ENCODE measurements at places on chromosomes 3 and 15. TPM values are rescaled to one million over a fixed set of nuclear protein-coding genes. Genes with fewer than 3 reads are reported as not detected.

The GANC gene
- 23.9 TPM for total RNA-seq

- H3K36me3 ChIP-seq: peaks cover 69% of the 10 kb centered on the region
- no peak overlapping the region for H3K4me3 ChIP-seq
- no peak for DNase-seq
- no peaks in the 10 kb centered on the region for H3K27me3 ChIP-seq
Observed at GRCh38 chr15:41530363-41530956, 13.6 kb downstream of the RPAP1 start.

- no peaks in the 10 kb centered on the region for H3K27me3 ChIP-seq
- H3K27ac ChIP-seq: no peak overlapping the region
- H3K36me3 ChIP-seq: no peaks in the 10 kb centered on the region
- H3K4me3 ChIP-seq: no peak overlapping the region
Observed at GRCh38 chr3:159964166-159964973, 24.3 kb upstream of the IL12A start.

DNA sequence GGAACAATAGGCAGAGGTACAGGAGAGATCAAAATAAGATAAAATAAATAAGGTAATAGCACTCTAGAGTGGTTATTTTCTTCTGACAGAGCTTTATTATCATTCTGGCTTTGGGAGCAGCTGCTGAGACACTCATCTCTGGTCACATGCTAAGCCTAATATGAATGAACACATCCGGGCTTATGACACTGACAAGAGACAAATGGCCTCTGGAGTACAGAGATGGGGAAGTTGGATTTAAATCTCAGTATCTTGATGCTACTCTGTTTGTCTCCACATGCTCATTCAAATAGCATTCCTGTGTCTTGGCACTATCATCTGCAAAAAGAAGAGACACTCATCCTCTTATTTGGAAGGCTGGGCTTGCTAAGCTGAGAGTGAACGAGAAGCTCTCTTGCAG, 55.6 kb downstream of the TMEM45A start:
- H3K36me3 ChIP-seq: no peaks in the 10 kb centered on the region
- no peaks in the 10 kb centered on the region for H3K27me3 ChIP-seq
- H3K4me3 ChIP-seq: no peak overlapping the region
- DNase-seq: no peak
- H3K4me1 ChIP-seq: no peaks in the 10 kb centered on the region

DNA sequence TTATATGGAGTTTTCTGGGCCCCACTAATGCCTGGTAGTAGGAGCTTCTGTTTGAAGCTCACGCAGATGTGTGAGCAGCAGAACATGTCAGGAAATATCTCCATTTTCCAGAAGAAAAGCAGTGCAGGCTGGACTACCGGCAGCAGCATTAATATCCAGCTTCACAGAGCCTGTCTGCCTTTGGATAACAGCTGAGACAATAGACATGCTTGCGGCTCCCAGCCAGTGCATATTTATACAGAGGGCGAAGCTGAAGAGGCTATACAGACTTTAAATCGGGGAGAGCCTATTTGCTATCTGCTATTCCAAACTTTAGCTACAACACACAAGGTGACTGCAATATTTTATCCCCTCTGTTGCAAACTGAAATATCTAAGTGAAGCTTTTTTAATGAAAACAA, 250.1 kb upstream of the WNT5A start:
- H3K27me3 ChIP-seq: no peaks in the 10 kb centered on the region
- H3K4me3 ChIP-seq: no peak overlapping the region
- H3K27ac ChIP-seq: no peak overlapping the region
- no peaks in the 10 kb centered on the region for H3K4me1 ChIP-seq

The CEP152 gene
- 6.3 TPM for total RNA-seq

DNA sequence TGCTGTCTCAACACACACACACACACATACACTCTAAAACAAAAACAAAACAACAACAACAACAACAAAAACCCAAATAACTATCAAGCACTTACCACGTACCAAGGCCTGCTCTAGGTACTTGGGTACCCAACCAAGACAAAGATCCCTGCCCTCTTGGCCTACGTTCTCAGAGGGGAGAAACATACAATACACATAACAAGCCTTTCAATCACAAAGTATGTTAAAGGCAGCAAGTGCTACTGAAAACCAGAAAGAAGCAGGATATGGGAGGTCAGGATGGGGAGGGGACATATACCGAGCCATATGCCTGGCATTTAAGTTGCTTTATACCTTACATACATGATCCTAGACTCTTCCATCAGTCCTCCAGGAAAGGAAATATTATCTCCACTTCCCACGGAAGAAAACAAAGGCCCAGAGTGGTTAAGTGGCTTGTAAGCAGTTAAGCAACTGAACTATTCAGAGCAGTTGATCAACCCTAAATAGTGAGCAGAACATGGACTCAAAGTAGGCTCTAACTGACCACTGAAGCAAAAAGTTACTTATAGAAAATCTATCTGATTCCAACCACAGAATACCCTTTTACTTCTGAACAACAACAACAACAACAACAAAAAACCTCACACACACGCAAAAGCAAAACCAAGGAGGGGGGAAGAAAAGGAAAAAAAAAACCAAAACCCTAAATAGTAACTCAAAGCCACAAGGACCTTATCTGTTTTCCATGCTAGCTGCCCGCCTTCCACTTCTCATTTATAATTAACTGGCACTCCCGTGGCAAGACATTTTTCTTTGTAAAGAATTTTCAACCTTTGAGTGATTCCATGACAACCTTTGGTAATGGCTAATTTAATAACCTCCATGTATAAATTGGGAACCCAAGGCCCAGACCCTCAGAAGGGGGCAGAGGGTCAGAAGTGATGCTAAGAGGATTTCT, 21.0 kb downstream of the PRICKLE2 start:
- no peaks in the 10 kb centered on the region for H3K4me1 ChIP-seq
- no peak for DNase-seq
- H3K27ac ChIP-seq: no peak overlapping the region
- peaks cover 4% of the 10 kb centered on the region for H3K27me3 ChIP-seq

The IRAK2 gene
- 1.6 TPM for total RNA-seq

DNA sequence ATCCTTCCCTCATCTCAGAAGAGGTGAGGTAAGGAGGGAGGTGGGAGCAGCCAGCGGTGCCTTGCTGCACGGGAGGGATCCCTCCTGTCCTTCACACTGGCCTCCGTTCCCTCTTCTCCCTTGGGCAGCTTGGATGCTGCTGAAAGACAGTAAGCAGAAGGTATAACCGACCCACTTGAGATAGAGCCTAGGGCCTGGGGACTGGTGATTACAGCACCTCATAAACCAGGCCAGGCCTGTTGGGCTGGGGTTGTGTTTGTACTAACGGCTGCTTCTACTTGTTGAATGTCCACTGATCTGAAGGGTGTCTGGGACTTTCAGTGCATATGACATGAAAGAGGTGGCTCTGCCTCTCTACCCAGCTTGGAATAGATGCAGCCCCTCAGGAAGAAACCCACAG, 25.0 kb downstream of the SEMA6D start:
- no peaks in the 10 kb centered on the region for H3K4me1 ChIP-seq
- no peak overlapping the region for H3K4me3 ChIP-seq
- no peak for DNase-seq
- no peaks in the 10 kb centered on the region for H3K27me3 ChIP-seq
- H3K27ac ChIP-seq: no peak overlapping the region

The MASP1 gene
- not detected for total RNA-seq

- H3K4me1 ChIP-seq: no peaks in the 10 kb centered on the region
- DNase-seq: no peak
- H3K36me3 ChIP-seq: no peaks in the 10 kb centered on the region
- H3K27me3 ChIP-seq: peaks cover 2% of the 10 kb centered on the region
- H3K27ac ChIP-seq: no peak overlapping the region
- H3K4me3 ChIP-seq: no peak overlapping the region
Observed at GRCh38 chr15:69357773-69358771, 56.1 kb upstream of the KIF23 start.

GRCh38 chr15:66829551-66830121, 127.6 kb downstream of the SMAD6 start:
- no peak overlapping the region for H3K4me3 ChIP-seq
- no peaks in the 10 kb centered on the region for H3K36me3 ChIP-seq
- no peaks in the 10 kb centered on the region for H3K4me1 ChIP-seq
- no peak overlapping the region for H3K27ac ChIP-seq
- H3K27me3 ChIP-seq: no peaks in the 10 kb centered on the region

The MINAR1 gene
- total RNA-seq: 0.11 TPM

The CLRN1 gene
- not detected for total RNA-seq

GRCh38 chr3:16789344-16790120, 95.2 kb upstream of the PLCL2 start:
- H3K36me3 ChIP-seq: no peaks in the 10 kb centered on the region
- H3K4me3 ChIP-seq: no peak overlapping the region
- H3K27me3 ChIP-seq: no peaks in the 10 kb centered on the region
- DNase-seq: no peak

DNA sequence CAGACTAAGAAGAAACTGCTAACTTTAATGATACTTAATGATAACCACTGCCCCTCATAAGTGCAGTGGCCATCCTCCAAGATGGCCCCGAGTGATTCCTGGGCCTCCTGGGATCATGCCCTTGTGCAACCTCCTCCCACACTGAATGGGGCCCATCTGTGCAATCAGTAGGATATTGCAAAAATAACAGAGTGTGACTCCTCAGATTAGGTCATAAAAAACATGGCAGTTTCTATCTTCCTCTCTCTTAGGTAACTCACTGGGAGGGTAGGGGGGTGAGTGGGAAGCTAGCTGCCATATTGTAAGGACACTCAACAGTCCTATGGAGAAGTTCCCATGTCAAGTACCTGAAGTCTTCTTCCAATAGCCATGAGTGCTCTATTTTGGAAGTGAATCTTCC, 173.0 kb downstream of the SHQ1 start:
- no peak overlapping the region for H3K4me3 ChIP-seq
- H3K36me3 ChIP-seq: no peaks in the 10 kb centered on the region
- no peaks in the 10 kb centered on the region for H3K27me3 ChIP-seq
- no peaks in the 10 kb centered on the region for H3K4me1 ChIP-seq
- no peak overlapping the region for H3K27ac ChIP-seq

The MSL2 gene
- 143 TPM for total RNA-seq

- no peak for DNase-seq
- H3K27me3 ChIP-seq: no peaks in the 10 kb centered on the region
- H3K4me1 ChIP-seq: no peaks in the 10 kb centered on the region
- H3K36me3 ChIP-seq: no peaks in the 10 kb centered on the region
- H3K4me3 ChIP-seq: no peak overlapping the region
Observed at GRCh38 chr3:105304487-105304886, 62.2 kb upstream of the ALCAM start.

The KY gene
- not detected for total RNA-seq

DNA sequence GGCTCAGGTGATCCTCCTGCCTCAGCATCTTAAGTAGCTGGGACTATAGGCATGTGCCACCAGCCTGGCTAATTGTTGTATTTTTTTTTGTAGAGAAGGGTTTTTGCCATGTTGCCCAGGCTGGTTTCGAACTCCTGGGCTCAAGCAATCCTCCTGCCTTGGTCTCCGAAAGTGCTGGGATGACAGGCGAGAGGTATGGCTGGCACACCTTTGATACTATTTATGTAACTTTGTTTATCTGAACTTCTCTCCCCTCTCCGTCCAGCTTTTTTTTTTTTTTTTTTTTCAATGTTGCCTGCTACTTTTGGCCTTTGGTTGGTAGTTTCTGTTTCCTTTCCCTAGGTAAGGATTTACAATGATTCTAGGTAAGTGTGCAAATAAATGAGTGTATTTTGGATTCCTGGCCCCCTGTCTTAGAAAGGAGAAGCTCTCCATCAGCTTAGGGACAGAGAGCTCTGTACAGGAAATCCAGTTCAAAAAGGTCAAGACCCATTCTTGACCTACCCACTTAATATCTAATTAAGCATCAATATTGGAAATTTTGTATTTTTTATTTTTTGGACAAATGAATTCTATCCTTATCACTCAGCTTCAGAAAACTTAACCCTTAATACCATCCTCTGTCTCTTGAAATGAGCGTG, 6.8 kb downstream of the ARL6IP5 start:
- H3K27ac ChIP-seq: peak overlapping the region; percentile 78
- peak; percentile 28 for DNase-seq
- H3K4me1 ChIP-seq: peaks cover 88% of the 10 kb centered on the region
- H3K4me3 ChIP-seq: peak overlapping the region; percentile 40

DNA sequence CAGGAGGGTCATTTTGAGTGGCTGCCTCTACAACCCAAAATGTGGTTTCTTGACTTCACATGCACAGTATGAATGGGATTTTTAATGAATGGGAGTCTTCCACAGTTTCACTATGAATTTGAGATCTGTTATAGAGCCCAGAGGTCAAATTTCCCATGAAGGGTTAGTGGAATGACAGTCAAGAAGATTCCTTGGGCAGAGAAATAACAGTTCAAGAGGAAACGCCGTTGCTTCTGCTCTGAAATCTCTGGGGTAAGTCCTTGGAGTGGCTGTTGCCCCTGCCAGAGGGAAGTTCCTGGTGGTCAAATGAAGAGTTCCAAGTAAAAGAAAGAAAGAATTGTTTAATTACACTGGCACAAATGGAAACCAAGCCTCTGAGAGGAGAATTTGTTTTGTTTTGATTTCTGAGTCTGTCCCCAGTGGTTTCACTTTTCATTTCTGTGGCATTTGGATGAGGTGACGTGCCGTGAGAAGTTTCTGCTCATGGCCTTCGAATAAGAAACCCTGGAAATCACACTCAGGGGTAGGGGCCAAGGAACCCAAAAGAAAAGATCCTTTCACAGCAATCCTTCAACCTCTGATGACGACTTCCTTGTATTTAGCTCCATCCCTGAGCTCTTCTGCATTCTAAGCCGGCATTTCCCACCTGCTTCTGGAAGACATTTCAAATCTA, 77.5 kb upstream of the IL12A start:
- H3K36me3 ChIP-seq: no peaks in the 10 kb centered on the region
- no peak for DNase-seq
- H3K4me1 ChIP-seq: peaks cover 7% of the 10 kb centered on the region

The ACAN gene
- total RNA-seq: not detected

Measured in CD4-positive, alpha-beta T cell (primary cell).